ENCODE measurements at places on chromosomes 7 and 10.

DNA sequence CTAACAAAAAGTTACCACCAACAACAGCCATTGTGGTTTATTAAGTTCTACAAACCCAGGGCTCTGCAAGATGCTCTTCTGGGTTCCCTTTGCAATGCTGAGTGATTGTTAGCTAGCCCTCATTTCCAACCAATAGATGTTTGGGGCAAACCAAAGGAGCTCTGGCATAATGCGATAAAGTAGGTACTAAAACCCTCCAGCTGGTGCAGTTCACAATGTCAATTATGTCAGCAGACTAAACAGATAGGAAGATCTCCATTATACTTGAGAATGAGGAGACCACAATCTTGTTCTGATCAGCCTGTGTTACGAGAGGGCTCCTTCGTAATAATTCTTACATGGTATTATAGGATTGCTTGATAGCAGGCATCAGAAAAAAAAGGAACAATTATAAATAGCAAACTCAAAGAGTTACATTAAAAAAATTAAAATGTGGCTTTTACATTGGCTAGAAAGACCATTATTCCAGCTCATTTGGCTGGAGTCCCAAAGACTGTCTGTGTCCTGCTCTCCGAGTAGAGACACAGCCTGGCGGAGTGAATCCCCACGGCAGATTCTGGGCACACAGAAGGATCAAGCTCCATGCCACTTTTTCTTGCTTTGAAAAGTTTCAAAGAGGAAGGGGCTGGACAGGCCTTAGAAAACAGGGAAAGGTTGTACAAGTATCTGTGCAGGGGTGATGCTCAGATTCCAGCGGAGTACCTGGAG lies 93.8 kb downstream of the ZRANB1 start:
- peaks cover 82% of the 10 kb centered on the region for H3K4me1 ChIP-seq
- DNase-seq: no peak
- H3K36me3 ChIP-seq: peaks cover 23% of the 10 kb centered on the region
- H3K27me3 ChIP-seq: no peaks in the 10 kb centered on the region
- peak overlapping the region; percentile 80 for H3K27ac ChIP-seq

DNA sequence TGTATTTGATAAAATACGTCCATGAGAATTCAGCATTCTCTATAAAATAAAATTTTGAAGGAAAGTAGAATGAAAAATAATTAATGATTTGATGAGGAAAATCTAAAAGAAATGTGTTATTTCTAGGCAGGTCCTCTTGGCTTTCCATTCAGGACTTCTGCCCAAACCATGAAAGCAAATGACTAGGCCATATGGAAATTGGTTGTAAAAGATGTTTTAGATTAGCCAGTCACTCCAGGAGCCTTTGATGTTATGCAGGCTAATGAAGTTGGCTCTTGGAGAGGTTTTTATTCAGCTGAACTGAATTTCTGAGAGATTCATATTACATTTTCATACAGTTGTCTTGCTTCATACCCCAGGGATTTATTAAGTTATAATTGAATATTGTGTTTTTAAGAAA lies 452.8 kb downstream of the SDK1 start:
- H3K4me3 ChIP-seq: no peak overlapping the region
- no peak for DNase-seq
- H3K27ac ChIP-seq: no peak overlapping the region
- H3K4me1 ChIP-seq: no peaks in the 10 kb centered on the region
- H3K27me3 ChIP-seq: no peaks in the 10 kb centered on the region

DNA sequence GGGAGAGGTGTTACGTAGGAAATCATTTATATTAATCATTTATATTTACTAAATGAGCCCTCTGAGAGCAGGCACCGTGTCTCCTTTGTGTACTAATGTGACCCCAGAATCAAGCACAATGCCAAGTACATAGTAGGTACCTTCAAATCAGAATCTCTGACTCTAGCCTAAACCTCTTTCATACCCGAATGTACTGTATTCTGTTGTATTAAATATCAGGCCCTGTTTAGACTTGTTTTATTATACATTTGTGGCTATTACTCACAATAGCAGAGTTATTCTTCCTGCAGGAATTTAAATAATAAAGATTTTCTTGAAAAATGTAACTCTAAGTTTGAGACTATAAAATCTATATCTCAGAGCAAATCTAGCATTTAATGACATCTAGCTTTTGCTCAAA lies 297.3 kb downstream of the EXOC4 start:
- H3K4me3 ChIP-seq: no peak overlapping the region
- peaks cover 10% of the 10 kb centered on the region for H3K4me1 ChIP-seq
- no peaks in the 10 kb centered on the region for H3K27me3 ChIP-seq
- DNase-seq: no peak

GRCh38 chr10:51092402-51092801 lies 18.1 kb downstream of the PRKG1 start:
- peaks cover 21% of the 10 kb centered on the region for H3K4me1 ChIP-seq
- no peak overlapping the region for H3K27ac ChIP-seq
- no peak overlapping the region for H3K4me3 ChIP-seq
- peak; percentile 31 for DNase-seq
- H3K36me3 ChIP-seq: no peaks in the 10 kb centered on the region
- no peaks in the 10 kb centered on the region for H3K27me3 ChIP-seq

DNA sequence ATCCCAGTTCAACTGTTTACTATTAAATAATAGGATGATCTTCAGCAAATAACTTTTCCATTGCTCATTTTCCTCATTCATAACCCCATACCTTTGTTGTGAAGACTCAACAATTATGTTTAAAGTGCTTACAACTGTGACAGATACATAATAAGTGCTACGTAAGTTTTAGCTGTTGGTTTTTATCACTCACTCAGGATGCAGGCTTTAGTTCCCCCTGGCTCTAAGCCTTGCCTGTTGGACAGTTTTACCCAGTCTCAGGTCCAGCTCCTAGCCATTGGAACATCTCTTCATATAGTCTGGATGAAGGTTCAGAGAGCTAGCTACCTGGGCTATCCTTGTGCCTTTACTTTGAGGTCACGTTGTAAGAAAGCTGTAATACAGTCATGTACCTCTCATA lies 353.2 kb downstream of the CRPPA start:
- peaks cover 2% of the 10 kb centered on the region for H3K27me3 ChIP-seq
- no peaks in the 10 kb centered on the region for H3K36me3 ChIP-seq
- H3K4me1 ChIP-seq: peaks cover 28% of the 10 kb centered on the region

DNA sequence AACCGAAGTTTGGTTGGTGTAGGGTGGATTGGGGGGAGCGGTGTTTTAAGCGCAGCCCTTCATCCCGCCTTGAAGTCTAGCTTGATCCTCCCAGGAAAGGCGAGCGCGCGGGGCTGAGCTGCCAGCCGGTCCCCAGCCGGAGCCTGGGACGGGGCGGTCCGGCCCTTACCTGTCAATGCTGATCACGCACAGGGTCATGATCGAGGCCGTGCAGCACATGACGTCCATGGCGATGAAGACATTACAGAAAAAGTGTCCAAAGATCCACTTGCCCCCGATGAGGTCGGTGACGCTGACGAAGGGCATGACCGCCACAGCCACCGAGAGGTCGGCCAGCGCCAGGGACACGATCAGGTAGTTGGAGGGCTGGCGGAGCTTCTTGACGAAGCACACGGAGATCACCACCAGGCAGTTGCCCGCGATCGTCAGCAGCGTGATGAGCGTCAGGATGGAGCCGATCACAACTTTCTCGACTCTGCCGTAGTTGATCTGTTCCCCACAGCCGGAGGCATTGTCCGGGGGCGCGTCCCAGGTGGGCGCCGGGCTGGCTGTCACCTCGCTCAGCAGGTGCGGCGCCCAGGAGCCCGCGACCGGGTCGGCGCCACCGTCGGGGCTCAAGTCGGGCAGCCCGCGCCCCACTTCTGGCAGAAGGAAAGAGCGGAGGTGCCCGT lies 740 bp downstream of the HTR7 start:
- peaks cover 12% of the 10 kb centered on the region for H3K27me3 ChIP-seq
- DNase-seq: no peak
- peak overlapping the region; percentile 58 for H3K27ac ChIP-seq
- H3K4me3 ChIP-seq: peak overlapping the region; percentile 88

- H3K27me3 ChIP-seq: no peaks in the 10 kb centered on the region
- H3K4me3 ChIP-seq: peak overlapping the region; percentile 94
- H3K36me3 ChIP-seq: peaks cover 9% of the 10 kb centered on the region
- H3K27ac ChIP-seq: no peak overlapping the region
- no peak for DNase-seq
- peaks cover 21% of the 10 kb centered on the region for H3K4me1 ChIP-seq
These were observed 2.0 kb downstream of the SRI start for GRCh38 chr7:88217675-88218428.

- no peak overlapping the region for H3K4me3 ChIP-seq
- peaks cover 51% of the 10 kb centered on the region for H3K36me3 ChIP-seq
- peaks cover 1% of the 10 kb centered on the region for H3K27me3 ChIP-seq
- no peak for DNase-seq
These were observed 40.4 kb downstream of the HDAC9 start for GRCh38 chr7:18535810-18536415.

DNA sequence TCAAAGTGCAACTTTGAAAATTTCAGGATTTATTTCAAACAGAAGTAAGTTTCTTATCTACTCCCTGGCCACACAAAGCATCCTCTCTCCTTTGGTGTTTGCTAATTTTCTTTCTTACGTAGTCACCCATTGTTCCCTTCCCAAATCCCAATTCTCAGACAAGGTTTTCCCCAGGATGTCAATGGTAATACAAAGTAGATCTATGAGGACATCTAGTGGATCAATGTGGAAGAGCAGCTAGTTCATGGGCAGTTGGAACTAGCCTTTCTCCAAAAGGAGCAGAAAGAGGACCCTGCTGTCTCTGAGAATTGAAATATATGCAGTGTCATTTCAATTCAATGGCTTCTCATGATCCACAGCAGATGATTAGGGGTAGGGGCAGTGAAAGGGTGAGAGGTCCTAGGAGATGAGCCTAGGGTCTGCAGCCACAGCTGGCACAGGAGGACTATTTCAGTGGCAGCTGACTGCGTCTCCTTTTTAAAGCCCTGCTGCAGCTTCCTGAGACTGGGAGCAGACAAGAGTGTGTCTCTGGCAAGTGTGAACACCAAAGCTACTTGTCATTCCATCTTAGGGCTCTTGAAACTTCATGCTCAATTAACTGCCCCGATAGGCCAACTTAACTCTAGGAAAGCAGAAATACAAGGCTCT lies 632.6 kb downstream of the KCNMA1 start:
- no peak overlapping the region for H3K4me3 ChIP-seq
- H3K27ac ChIP-seq: no peak overlapping the region
- peaks cover 24% of the 10 kb centered on the region for H3K4me1 ChIP-seq
- no peaks in the 10 kb centered on the region for H3K27me3 ChIP-seq

GRCh38 chr10:23892296-23892695 lies 316.6 kb upstream of the KIAA1217 start:
- no peaks in the 10 kb centered on the region for H3K36me3 ChIP-seq
- no peak for DNase-seq
- no peaks in the 10 kb centered on the region for H3K4me1 ChIP-seq
- H3K4me3 ChIP-seq: no peak overlapping the region
- no peak overlapping the region for H3K27ac ChIP-seq

- peaks cover 5% of the 10 kb centered on the region for H3K4me1 ChIP-seq
These were observed 283.7 kb upstream of the HGF start for GRCh38 chr7:82053453-82054032.

DNA sequence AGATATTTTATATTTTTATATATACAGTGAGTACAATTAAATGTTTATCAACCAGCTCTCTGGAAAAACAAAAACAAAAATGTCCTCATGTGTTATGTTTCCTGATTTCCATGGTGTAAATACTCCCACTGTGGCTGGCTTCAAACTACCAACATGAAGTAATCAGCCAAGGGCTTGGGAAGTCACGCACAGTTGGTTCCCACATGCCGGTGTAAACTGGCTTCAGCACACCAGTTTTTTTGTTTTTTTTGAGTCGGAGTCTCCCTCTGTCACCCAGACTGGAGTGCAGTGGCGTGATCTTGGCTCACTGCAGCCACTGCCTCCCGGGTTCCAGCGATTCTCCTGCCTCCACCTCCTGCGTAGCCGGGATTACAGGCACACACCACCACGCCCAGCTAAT lies 11.8 kb downstream of the OSBPL3 start:
- DNase-seq: no peak
- H3K4me1 ChIP-seq: peaks cover 92% of the 10 kb centered on the region
- H3K27ac ChIP-seq: no peak overlapping the region
- H3K4me3 ChIP-seq: no peak overlapping the region
- H3K36me3 ChIP-seq: peaks cover 25% of the 10 kb centered on the region
